ENCODE measurements at places on chromosomes 5 and 9.

- no peak for DNase-seq
Observed at GRCh38 chr5:53971131-53971530, 339.2 kb downstream of the ARL15 start.

- DNase-seq = peak; percentile 87
Observed at GRCh38 chr5:172768573-172769341, 2.2 kb downstream of the DUSP1 start.

- no peak for DNase-seq
Observed at GRCh38 chr5:133086366-133086875, 34.6 kb downstream of the HSPA4 start.

DNA sequence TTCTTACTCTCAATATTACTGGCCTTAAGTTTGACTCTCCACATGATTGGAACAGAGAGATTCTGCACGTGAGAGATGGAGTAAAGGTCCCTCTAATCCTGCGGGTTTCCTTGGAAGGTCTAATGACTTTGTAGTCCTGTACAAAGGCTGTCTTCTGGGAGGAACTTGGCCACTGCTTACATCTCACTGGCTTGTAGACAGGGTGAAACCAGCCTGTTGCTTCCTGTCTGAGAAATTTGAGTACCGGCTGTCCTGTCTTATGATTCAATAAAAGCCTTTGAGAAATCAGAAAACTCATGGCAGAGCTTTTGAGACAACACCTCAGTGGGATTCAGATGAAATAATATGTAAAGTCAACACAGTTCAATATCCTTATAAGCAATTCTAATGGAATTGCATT, 43.0 kb downstream of the IL31RA start:
- DNase-seq = no peak

DNA sequence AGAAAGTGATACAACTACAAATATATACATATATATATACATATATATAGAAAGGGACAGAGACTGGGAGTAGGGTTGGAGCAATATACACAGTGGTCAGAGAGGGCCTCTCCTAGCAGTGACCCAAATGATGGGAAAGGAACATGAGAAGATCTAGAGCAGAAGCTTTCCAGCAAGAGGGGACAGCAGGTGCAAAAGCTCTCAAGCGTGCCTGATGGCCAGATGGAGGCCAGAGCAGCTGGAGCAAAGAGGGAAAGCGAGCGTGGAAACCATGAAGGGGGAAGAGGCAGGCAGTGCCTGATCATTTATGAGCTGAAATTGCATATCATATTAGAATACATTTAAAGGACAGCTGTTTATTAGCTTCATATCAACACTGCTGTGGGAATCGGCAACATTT, 7.6 kb upstream of the GRPEL2 start:
- DNase-seq = no peak

GRCh38 chr5:151168602-151169344, 11.2 kb upstream of the ANXA6 start:
- no peak for DNase-seq

DNA sequence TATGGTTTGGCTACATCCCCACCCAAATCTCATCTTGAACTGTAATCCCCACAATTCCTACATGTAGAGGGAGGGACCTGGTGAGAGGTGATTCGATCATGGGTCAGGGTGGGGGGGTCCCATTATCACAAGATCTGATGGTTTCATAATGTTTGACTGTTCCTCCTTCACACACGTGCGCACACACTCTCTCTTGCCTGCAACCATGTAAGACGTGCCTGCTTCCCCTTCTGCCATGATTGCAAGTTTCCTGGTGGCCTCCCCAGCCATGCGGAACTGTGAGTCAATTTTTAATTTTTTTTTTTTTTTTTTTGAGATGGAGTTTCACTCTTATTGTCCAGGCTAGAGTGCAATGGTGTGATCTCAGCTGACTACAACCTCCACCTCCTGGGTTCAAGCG, 27.0 kb downstream of the FAM169A start:
- no peak for DNase-seq

GRCh38 chr9:121067640-121068039, 7.1 kb upstream of the CNTRL start:
- no peak for DNase-seq

DNA sequence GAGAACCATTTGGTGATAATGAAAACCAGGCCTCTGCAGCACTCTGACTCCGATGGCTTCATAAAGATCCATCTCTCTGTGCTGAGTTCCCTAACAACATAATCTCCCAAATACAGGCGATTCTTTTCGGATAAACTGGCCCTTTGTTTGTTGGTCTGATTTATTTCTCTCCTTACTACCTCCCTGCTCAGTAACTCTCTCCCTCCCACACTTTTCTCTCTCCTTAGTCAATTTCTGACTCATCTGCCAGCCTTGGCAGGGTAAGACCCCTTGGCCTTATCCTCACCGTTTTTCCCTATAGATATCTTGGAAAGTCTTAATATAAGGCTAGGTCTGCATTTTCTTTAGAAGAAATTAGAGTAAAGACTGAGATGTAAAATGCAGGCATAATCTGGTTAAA, 128.7 kb downstream of the BRINP1 start:
- no peak for DNase-seq

DNA sequence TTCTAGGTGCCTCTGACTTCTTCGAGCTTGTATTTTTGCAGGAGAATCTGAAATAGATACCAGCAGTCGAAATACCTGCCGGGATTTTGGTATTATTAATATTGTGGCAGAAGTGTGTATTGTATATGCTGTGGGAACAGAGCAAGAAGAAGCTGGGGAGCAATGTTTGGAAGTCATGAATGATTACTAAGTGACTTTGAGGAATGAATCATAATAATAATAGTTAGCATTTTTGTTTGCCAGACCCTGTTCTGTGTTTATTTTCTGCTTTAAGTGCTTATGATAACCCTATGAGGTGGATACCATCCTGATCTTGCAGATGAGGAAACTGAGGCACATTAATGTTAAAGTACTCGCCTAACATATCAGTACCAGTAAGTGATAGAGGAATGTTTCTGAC, 32.4 kb downstream of the RAB24 start:
- DNase-seq = peak; percentile 26

DNA sequence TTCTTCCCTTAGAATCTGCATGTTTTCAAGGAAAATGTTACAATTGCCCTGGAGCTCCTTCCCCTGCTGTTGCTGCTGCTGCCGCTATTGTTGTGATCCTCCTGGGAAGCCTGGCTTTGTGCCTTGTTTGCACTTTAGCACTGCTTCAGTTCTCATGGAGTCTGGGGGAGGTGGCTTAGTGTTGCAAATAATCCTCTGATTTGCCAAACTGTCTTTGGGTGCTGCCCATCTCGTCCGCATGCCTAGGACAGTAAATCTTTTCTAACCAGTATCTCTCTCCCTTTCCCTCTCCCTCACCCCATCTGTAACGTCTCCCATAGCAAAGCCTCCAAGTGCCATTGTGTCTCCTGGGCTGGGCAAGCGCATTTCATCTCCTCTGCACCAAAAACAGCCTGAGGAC, 30.3 kb downstream of the FAM240B start:
- no peak for DNase-seq
